ENCODE measurements at places on chromosomes 12 and 14.

- no peak overlapping the region for H3K4me3 ChIP-seq
- H3K27me3 ChIP-seq: no peaks in the 10 kb centered on the region
- H3K4me1 ChIP-seq: no peaks in the 10 kb centered on the region
These were observed 11.5 kb downstream of the XRCC3 start for GRCh38 chr14:103703433-103704385.

DNA sequence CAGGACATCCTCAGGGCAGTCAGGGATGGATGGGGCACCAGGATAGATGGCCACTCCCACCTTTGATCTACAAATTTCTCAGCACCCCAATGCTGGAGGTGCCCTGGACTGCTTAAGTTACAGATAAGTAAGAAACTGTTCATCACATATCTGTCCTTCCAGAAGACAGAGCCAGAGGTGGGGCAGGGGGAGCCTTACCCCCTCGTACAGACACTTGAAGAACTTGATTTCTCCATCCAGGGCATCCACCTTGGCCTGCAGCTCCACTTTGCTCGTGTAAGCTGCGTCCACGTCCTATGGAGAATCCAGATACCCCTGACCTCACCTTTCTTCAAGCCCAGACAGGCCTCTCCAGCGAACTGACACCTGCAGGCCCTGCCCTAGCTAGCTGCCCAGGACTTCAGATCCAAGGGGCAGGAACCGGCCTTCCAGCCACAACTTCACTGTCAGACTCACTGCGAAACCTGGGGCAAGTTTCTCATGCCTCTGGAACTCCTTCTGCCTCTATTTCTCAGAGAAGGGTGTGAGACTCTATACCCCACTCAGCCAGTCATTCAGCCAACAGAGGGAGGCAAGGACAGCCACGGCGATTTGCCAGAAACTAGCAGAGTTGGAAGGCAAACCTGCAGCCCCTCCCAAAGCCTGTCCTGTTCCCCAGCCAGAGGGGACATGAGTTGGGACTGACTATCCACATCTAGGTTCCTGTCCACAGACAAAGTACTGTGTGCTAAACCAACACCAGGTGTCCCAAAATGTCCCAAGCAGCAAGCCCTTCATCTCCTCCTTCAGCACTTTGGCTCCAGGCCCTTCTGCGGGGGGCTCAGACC, 3.8 kb downstream of the KRT73 start:
- H3K27ac ChIP-seq: no peak overlapping the region
- peaks cover 70% of the 10 kb centered on the region for H3K27me3 ChIP-seq
- H3K36me3 ChIP-seq: no peaks in the 10 kb centered on the region
- H3K4me3 ChIP-seq: no peak overlapping the region

- H3K36me3 ChIP-seq: no peaks in the 10 kb centered on the region
- H3K4me3 ChIP-seq: no peak overlapping the region
- H3K4me1 ChIP-seq: peaks cover 7% of the 10 kb centered on the region
- no peaks in the 10 kb centered on the region for H3K27me3 ChIP-seq
- no peak for DNase-seq
These were observed 28.3 kb downstream of the TMEM120B start for GRCh38 chr12:121740847-121741246.

GRCh38 chr14:50883827-50884197, 12.0 kb downstream of the ABHD12B start:
- peaks cover 39% of the 10 kb centered on the region for H3K27me3 ChIP-seq
- no peak overlapping the region for H3K4me3 ChIP-seq
- H3K27ac ChIP-seq: no peak overlapping the region
- H3K36me3 ChIP-seq: no peaks in the 10 kb centered on the region

- H3K36me3 ChIP-seq: no peaks in the 10 kb centered on the region
- no peak for DNase-seq
- H3K27ac ChIP-seq: no peak overlapping the region
- peaks cover 9% of the 10 kb centered on the region for H3K27me3 ChIP-seq
- no peak overlapping the region for H3K4me3 ChIP-seq
These were observed 115.8 kb upstream of the CCDC198 start for GRCh38 chr14:57609192-57610075.

DNA sequence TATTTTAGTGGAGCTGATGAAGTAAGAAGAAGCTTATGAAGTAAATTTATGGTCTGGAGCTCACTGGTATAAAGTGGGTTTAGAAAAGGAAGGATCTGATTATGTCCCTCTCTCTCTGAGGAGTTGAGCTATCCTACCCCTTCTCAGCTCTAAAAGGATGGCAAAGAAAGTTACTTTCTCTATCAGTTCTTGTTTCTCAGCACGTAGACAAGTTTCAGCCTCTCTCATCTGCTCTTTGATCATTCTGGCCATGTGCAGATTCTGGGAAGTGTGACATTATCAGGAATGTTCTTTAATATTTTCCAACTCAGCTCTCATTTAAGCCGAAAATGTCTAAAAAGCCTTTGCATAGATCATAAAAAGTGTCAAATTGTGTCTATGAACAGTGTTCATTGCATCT, 5.8 kb upstream of the EGLN3 start:
- no peak for DNase-seq
- no peak overlapping the region for H3K27ac ChIP-seq
- no peaks in the 10 kb centered on the region for H3K36me3 ChIP-seq
- peaks cover under 1% of the 10 kb centered on the region for H3K4me1 ChIP-seq
- peaks cover 6% of the 10 kb centered on the region for H3K27me3 ChIP-seq
- H3K4me3 ChIP-seq: no peak overlapping the region
